ENCODE measurements at places on chromosomes 3 and 15. TPM values are rescaled to one million over a fixed set of nuclear protein-coding genes. Genes with fewer than 3 reads are reported as not detected.

- no peak for DNase-seq
Measured at GRCh38 chr3:98013411-98014267, 21.5 kb downstream of the GABRR3 start.

GRCh38 chr3:75192146-75192616 is 471.9 kb upstream of the FRG2C start:
- DNase-seq: peak; percentile 43

- peak; percentile 22 for DNase-seq
Measured at GRCh38 chr15:64013179-64014062, 32.9 kb downstream of the DAPK2 start.

WDR48 gene
- 16.5 TPM for total RNA-seq

CKMT1B gene
- total RNA-seq: 5.9 TPM

DNA sequence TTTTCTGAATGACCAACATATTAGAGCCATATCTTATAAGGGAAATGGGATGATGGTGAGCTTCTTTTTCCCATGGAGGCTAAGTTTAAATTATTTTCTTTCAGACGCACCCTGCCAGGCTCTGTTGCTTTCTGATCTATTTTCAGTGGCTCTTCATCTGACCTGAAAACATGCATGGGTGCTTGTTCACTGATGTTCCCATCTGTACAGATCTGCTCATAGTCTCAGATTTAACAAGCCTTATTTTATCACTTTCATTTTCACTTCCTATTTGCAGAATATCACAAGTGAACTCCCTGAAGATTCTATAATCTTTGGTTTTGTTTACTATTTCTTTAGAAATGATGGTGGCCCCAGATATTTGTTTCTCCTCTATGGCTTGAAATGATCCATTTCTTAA is 31.1 kb upstream of the SUCLG2 start:
- no peak for DNase-seq

ARHGEF26 gene
- total RNA-seq: 17.1 TPM

DNA sequence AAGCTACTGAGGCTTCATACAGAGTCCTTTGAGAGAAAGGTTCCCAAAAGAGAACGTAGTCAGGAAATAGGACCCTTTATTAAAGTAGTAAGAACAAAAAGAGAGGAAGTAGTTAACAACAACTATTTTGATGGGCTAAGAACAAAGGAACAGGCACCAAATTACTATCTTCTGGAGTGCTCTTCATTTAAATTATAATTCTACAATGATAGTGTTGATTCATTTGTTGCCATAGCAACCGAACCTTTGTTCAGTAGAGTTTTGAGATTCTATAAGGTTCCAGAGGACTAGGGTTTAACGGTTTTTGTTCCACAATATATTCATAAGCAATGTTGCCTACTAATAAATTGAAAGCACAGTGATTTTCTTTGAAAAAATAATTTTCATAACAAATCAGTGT is 78.8 kb downstream of the CMSS1 start:
- DNase-seq: no peak

GRCh38 chr3:43521941-43522340 is 99.9 kb downstream of the ANO10 start:
- DNase-seq: no peak

- DNase-seq: no peak
Measured at GRCh38 chr3:27528791-27529190, 44.6 kb upstream of the SLC4A7 start.

FRMD5 gene
- 1.3 TPM for total RNA-seq

DNA sequence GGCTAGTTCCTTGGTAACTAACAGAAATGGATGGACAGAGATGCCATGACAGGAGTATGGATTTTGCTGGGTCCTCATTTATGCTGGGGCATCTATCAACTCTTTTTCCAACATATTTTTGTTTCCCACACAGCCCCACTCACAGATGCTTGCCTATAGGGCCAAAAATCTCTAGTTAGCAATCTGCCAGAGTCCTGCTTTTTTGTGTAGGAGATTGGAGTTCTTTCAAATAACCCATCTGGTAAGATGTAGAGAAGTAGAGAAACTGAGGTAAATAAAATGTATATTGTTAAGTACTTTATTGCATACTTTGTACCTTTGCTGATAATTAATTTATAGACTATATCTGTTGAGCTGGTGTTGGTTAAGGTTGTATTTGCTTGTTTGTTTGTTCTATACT is 456.5 kb upstream of the GOLIM4 start:
- no peak for DNase-seq

DNA sequence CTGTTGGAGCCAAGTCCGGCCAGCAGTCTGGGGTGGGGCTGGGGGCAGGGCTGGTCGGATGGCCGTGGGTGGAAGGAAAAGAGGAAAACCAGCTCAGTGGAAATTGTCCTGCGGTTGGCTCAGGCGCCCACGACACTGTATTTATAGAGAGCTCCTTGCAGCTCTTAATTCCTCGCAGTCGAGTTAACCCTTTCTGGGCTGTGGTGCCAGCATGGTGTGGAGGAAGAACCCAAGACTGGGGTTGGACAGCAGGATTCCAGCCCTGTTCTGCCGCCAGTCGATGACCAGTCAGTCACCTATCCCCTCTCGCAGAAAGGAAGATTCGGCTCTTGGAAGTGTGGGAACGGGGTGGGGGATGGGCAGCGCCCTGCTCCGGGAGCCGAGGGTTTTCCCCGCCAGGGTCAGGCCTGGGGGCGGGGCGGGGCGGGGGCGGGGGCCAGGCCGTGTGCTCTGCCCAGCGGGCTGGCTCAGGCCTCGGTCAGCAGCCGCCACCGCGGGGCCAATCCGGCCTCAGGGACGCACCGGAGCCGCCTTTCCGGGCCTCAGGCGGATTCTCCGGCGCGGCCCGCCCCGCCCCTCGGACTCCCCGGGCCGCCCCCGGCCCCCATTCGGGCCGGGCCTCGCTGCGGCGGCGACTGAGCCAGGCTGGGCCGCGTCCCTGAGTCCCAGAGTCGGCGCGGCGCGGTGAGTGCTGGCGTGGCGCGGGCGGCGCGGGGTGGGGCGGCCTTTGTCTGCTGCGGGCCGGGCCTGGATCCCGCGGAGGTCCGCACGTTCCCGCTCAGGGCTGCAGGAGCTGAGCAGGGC is at the start of gene CD276:
Gene CD276 (plus strand): TSS at position 607 of the 804 bp plus-strand sequence. CDS start 15,257 bp downstream, outside the sequence.
- DNase-seq: peak; percentile 76

RLBP1 gene
- not detected for total RNA-seq

DNA sequence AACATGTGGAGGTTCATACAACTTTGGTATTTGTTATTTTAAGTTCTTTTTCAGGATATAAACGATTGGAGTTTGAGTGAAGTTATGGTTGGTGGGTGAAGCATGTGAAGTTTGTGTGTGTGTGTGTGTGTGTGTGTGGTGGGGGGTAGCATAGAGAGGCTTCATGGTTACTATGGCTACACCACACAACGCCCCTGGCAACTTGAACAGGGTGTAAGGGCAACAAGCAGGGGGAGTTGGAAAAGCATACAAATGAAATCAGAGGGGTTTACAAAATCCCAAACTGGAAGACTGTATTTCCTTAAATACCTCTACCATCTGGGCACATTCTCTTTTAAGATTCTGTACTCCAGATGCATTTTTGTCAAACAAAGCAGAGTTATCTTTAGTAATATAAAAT is 207.5 kb downstream of the SV2B start:
- no peak for DNase-seq

- DNase-seq: no peak
Measured at GRCh38 chr3:54941690-54942362, 14.0 kb upstream of the LRTM1 start.

DNA sequence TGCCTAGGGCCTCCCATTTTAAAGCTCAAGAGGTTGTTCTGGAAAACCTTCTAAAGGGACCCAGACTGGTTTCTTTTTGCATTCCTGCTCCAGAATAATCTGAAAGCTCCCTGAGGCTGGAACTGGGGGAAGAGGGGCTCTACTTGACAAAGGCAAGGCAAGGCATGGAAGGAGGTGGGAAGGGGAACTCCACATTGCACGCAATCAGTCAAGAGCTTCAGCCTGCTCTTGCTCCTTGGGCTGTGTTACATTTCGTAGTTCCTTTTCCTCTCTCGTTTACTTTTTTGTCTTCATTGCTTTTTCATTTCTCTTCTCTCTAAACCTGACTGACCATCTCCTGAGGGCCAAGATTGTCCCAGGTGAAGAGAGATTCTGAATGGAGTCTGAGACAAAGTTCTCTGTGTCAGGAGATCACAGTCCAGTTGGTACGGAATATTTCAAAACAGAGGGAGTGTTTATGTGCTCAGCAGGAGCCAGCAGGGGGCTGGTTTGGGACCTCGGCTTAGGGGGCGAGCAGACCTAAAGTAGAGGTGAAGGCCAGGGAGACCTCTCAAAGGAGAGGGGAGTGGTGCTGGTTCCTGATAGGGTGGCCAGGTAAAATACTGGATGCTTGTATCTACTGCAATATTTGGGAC is 6.0 kb upstream of the KCTD6 start:
- no peak for DNase-seq

DNA sequence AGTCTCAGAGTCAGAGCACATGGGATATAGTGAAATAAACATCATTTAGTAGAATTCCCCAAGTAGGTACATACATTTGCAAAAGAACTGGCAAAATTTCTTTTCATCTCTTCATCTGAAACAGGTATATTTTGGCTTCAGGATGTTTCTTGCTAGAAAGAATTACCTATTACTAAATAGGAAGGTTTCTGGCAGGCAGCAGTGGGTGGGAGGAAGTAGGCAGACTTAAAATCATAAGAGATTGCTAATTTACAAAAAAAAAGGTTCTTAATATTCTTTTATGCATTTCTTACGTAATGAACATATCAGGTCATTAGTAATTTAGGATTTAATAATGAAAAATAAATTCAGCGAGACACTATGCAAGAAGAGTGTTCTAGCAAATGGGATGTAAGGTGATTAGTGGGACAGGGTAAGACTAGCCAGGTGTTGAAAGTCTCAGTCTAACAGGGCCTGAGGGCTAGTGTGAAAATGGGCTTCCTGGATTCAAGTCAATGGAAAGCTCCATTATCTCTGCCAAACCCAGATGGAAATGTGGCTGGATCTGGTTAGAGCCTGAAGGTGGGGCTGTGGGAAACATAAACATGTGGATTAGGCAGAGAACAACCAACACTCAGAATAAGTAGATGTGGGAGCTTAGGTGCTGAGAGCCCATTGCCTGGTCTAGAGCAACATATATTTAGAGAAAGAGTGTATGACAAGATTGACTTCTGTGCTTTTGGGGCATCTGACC is 127.4 kb upstream of the FEZF2 start:
- no peak for DNase-seq

ANKRD63 gene
- total RNA-seq: not detected

CLDN16 gene
- total RNA-seq: 4.4 TPM

SLC38A3 gene
- total RNA-seq: 48.0 TPM

Measured in body of pancreas (tissue), 4 donors.